AG08395 (cell line): ENCODE measurements at places on chromosomes 11 and 22.

DNA sequence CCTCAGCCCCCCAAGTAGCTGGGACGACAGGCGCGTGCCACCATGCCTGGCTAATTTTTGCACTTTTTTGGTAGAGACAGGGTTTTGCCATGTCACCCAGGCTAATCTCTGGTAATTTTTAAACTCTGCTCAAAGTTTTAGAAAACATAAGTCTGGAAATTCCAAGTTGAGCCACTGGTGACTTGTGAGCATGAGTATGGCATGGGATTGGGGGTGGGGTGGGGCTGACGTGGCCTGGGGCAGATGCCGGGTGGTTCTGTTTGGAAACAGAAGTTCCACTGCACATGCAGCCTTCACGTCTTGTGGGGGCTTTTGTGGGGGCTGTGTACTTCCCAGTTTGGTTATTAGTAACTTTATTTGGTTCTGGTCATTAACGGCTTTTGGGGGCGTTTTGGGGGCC, 67.3 kb downstream of the PTPRJ start:
- DNase-seq: peak; percentile 55

GRCh38 chr11:64321533-64321932, 3.6 kb downstream of the PRDX5 start:
- DNase-seq: no peak

DNA sequence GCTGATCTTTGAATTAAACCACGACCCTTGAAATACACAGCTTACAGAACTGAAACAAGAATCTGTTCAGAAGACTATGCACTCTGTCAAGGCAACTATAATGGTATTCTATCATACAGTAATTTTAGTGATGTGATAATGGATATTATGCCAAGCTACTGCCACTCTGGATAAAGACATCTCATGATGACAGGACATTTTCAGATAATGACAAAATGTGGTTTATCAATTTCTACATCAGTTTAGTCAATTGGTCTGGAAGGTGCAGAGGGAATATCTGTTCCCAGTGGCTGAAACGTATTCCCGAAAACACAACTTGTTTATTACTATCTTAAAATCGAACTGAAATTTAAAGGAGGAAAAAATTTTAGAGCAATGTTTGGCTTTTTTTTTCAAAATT, 1009.6 kb upstream of the CCDC90B start:
- DNase-seq: no peak

DNA sequence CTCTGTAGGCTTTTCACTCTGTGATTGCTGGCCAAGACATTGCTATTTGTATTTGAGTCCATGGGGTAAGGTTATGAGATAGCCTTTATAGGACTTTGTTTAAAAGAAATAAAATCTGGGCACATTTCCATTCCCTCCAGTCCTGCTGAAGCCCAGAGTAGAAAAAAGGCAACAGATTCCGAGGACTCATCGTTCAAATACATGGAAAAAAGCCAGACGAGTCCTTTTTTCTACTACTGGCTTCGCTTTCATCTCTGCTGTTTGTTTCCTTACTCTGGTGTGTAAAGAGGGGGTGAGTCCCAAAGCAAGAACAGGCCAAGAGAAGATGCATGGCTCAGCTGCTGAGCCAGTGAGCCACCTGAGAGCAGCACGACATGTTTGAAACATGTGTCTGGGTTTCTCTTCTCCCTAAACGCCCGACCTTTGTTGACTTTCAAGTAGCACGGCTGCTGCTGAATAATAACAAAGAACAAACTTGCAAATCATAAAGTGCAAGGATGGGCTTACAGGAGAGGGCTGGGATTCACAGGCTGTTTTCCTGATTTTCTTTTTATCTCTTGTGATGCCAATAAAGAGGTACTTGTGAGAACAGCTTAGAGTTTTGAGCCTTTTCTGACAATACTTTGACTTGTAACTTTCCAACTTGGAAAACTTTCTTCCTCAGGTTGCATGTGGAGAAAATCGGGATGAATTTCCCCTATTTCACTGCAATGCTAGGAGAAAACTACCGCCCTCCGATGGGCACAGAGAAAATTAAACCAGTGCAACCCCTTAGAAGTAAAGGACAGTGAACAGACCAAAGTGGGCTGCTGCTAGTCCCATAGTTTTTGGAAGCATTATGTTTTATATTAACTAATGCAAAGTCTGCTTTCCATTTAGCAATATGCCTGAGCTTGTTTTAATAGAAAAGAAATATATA, 195.2 kb upstream of the RAG2 start:
- DNase-seq: no peak

DNA sequence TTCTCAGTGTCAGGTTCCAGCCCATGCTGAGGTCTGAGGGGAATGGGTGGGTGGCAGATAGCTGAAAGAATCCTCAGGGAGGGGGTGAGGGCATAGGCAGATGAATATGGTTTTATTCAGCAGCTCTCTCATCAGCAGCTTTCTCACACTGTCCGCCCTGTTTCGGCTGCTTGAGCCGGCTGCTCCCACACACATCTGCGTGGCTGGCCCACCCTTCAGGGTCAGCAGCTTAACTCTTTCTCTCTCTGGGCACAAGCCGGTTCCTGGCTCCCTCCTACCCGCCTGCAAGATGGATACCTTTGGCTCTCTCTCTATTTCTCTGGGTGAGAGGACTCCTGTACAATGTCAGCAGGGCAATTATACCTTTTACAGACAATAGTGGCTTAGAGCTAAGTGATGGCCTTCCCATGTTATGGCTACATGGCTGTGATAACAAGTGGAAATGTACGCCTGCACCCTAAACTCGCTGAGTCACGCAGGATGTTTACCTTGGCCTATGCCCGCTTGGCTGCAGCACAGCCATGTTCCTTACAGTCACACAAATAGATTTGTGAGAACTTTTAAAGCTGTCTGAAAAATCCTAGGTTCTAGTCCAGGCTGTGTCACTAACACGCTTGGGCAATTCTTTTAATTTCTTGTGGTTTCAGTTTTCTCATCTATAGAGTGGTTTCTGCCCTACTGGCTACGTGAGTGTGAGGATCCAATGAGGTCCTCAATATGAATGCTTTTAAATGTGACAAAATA, 4.1 kb downstream of the MMP20 start:
- no peak for DNase-seq

- DNase-seq: peak; percentile 72
These were observed 7.4 kb upstream of the PMM1 start for GRCh38 chr22:41596776-41597634.

DNA sequence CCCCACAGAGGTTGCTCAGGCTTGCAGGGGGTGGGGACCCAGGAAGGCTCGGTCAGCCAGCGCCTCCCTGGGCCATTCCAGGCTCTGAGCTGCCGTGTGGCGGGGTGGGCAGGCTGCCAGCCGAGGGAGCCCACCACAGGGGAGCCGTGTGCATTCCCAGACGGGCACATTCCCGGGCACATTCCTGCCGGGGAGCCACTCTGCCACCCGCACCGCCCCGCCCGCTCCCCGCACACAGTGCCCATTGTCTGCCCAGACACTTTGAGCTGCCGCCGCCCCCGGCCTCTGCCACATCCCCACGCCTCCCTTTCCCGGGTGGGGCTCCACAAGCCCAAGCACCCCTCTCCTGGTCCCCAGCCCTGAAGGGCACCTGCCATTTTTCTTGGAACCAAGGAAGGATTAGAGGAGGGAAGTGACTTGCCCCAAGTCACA, 27.4 kb downstream of the RPL3 start:
- no peak for DNase-seq

DNA sequence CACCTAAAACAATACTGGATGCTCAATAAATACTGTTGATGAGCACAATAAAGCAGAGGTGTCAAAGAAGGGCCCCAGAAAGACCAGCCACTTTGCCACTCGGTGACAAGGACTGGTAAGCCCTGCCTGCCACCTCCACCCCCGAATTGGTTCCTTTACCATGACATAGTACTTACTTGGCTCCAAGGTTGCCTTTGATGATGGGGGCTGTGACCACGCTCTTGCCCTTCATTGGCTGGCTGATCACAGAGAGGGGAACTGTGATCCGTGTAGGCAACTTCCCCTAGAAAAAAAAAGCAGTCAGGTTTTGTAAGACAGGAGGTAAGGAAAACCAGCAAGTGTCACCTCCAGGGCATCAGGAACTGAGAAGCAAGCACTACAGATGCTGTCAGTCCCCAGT, 29.7 kb downstream of the NFRKB start:
- DNase-seq: no peak

- no peak for DNase-seq
These were observed 53.7 kb downstream of the PPP6R2 start for GRCh38 chr22:50396751-50397370.

- no peak for DNase-seq
These were observed 23.6 kb downstream of the LRRC74B start for GRCh38 chr22:21069375-21069774.

GRCh38 chr11:19059833-19060232, 684 bp downstream of the MRGPRX2 start:
- no peak for DNase-seq

DNA sequence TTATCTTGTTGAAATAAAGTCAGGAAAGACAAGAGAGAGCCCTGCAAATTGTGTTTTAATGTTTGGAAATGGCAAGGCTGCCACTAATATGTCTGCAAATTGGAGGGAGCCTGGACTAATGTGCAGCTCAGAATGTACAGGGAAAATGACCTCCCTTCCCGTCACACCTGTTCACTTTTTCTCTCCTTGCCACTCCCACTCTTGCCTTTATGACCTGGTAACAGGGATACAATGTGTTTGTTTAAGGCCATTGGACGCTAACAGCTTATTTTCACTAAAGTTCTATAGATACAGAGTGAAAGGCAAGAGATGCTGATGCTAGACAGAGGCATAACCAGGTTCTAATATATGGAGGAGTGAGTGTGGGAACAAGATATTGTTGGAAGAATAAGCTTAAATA, 203.9 kb downstream of the RAB38 start:
- no peak for DNase-seq

GRCh38 chr22:36368359-36368983, 19.3 kb downstream of the MYH9 start:
- DNase-seq: peak; percentile 84

- DNase-seq: no peak
These were observed 419.0 kb downstream of the LRRC4C start for GRCh38 chr11:41040474-41040873.

DNA sequence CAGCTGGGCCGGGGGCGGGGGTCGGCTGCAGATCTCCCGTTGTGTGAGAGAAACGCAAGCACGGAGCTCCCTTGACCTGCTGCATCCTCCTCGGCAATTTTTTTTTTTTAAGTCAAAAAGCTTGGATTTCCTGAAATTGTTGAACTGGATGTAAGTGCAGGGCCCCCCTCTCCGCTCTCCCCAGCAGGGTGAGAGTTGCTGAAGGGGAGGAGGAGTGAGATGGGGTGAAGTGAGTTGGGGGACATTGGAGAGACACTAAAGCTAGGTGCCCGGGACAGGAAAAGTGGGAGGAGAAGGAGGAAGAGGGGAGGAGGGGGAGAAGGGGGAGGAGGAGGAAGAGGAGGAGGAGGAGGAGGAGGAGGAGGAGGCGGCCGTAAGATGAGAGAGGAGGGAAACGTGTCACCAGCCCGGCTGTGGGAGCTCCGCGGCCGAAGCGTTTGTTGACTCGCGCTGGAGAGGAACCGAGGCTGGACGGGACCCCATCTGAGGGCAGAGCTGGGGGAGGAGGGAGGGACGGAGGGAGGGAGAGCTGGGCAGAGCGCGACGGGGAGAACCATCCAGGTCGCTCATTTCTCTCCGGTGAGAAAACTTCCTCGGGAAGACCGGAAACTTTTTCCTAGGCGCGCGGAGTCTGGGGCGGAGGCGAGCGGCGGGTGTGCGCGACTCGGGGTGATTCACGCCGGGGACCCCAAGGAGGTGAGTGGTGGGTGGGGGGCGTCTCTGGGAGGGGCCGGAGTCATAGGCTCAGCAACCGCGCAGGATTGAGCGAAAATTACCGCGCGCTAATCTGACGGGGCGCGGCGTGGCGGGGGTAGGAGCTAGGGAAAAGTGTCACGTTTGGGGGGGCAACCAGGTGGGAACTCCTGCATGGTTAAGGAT, 80.2 kb downstream of the PRR5L start:
- DNase-seq: peak; percentile 20

GRCh38 chr11:12506404-12506921, 129.1 kb downstream of the PARVA start:
- peak; percentile 52 for DNase-seq

- DNase-seq: no peak
These were observed 80.4 kb downstream of the MYEOV start for GRCh38 chr11:69374110-69374945.

- DNase-seq: no peak
These were observed 33.3 kb downstream of the RBFOX2 start for GRCh38 chr22:35995348-35995747.

- no peak for DNase-seq
These were observed 9.1 kb upstream of the RAC2 start for GRCh38 chr22:37253126-37253660.

- DNase-seq: no peak
These were observed 90.2 kb downstream of the SWAP70 start for GRCh38 chr11:9754010-9754471.

GRCh38 chr22:22913989-22914388, 26.4 kb downstream of the IGLL5 start:
- DNase-seq: no peak

- DNase-seq: no peak
These were observed 20.8 kb upstream of the SLC25A18 start for GRCh38 chr22:17542452-17542851.

DNA sequence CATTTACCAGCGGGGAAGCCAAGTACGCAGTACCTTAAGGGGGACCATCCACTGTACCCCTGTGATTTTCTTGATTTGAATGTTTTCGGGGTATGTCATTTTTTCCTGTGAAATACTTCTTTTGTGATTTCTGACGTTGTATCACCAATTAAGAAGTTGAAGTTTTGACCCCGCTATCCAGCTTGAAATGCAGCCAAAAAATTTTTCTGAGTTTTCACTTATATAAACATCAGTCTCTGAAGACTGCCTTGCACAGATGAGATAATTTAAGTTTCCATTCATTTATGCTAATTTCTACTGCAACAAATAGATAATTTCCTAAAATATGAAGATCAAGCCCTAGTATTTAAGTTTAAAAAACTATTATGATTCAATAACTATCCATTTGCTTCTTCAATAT, 20.0 kb downstream of the CTSC start:
- DNase-seq: no peak

DNA sequence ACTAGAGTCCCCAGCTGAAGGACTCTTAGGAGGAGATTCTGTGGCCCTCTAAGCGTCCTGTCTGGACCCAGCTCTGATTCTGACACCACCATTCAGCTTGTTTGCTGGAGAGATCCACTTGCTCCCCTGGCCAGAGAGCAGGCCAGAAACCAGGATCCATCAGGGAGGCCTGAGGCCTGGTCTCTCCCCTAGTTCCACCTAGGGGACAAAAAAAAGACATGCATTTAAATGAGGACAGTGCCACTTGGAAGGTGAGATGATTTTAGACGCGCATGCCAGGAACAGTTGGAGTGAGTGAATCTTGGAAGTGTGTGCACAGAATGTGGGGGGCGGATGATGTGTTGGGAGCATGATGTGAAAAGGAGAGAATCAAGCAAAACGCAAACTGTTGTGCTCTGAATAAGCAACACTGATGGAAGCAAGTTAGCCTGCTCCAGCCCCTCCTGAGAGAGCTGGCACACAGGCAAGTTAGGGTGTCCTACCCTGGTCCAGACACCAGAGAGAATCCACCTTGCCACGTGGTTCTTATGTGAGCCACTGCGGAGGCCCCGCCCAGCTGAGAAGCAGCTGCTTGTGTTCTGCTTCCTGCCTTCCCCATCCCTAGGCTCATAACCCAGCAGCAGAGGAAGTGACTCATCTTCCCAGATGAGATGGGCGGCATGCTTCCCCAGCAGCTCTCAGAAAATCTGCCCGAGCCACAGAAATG, 8.0 kb upstream of the SLCO2B1 start:
- DNase-seq: peak; percentile 98

GRCh38 chr22:19106886-19107729, 15.1 kb downstream of the DGCR2 start:
- DNase-seq: no peak

- DNase-seq: peak; percentile 79
These were observed 19.5 kb downstream of the PIK3IP1 start for GRCh38 chr22:31272522-31273446.
